ENCODE measurements at places on chromosomes 5 and 9.

DNA sequence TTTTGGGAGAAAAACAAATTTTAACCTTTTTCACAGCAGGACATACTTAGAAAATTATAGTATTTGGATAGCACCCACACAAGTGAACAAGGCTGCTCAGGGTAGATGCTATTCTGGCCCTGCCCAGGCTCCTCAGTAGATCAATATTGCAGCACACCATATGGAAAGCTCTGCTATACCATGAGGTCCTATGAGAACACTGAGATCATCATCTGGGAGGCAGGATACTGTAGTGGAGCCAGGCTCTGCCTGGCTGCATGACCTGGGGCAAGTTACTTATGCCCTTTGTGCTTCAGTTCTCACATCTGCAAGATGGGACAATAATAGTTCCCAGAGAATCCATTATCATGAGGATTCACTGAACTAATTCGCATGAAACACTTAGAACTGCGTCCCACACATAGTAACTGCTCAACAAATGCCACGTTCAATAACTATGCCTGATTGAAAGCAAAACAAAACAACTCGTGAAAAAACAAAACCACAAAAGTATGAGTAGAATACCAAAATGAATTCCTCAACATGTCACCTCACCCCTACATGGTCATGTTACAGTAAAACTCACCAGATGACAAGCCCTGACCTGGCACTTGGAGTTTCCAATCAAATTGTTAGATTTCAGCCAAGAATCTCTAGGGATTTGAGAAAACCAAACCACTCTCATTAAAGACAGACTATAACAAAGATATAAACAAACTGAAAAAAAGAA, 31.9 kb downstream of the ARSB start:
- DNase-seq: no peak

- no peak for DNase-seq
Observed at GRCh38 chr9:136728548-136729123, 14.1 kb downstream of the LCN10 start.

GRCh38 chr5:134371834-134372340, 518 bp downstream of the UBE2B start:
- DNase-seq: peak; percentile 27

- DNase-seq: no peak
Observed at GRCh38 chr9:1948541-1948940, 66.6 kb upstream of the SMARCA2 start.

DNA sequence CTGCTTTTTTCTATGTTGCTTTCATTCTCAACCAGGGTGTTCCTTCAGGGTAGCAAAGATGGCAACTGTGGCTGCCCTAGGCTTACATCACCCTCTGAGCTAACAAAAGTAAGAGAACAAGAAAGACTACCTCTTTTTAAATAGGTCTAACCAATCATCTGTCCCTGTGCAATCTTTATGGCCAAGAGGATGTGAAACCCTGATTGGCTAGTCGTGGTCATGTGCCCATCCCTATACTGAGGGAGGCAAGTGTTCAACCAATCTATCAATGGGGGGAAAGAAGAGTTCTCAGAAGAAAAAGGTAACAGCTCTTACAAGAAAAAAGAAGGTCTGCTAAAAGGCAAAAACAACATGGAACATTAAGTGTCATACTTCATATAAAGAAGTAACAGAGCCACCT, 11.7 kb upstream of the SNCAIP start:
- no peak for DNase-seq

GRCh38 chr5:158700231-158701006, 399.3 kb downstream of the EBF1 start:
- no peak for DNase-seq

- no peak for DNase-seq
Observed at GRCh38 chr9:92837191-92837590, 40.6 kb downstream of the ZNF484 start.

All from stimulated activated CD4-positive, alpha-beta T cell treated with anti-CD3 and anti-CD28 coated beads, Interleukin-4, amount 100 ng/mL, for 4 hours (primary cell).